ENCODE measurements at places on chromosomes 2 and 18.

DNA sequence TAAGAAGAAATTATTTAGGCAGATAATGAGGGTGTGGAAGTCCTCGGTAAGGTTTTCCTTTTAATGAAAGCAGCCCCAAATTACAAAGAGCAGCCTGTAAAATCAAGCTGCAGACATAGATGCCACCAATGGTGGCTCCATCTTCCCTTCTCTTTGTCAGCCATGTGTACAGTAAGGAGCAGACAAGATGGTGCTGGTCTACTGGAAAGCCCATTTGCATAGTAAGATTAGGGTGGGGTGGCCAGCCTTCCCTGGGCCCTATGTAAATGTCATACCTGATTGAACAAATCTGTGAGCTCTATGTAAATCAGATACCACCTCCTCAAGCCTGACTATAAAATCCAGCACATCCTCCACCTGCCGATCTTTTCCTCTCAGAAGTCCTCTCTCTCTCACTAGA is 154.4 kb upstream of the SERTAD2 start:
- DNase-seq: no peak

DNA sequence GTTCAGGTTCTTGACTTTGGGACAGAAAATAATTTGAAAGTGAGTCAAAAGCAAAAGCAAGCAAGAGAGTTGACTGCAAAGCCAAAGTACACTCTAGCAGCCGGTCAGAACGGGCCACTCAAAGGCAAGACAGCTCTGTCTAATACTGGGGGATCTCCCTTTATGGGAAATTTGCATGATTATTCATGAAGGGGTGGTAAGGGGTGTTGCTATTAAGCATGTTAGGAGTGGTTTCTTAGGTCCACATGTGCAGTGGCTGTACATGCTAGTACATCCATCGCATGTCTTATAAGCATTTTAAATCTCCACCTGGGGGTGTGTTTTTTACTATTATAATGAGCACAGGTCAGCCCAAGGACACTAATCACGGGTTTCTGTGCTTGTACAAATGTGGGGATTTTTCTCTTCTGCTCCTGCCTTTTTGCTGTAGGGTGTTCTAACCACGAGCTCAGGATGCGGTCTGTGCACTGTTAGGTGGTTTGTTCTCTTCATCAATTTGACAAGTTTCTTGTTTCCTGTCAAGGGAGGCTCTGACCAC is 60.2 kb upstream of the SPP2 start:
- no peak for DNase-seq

DNA sequence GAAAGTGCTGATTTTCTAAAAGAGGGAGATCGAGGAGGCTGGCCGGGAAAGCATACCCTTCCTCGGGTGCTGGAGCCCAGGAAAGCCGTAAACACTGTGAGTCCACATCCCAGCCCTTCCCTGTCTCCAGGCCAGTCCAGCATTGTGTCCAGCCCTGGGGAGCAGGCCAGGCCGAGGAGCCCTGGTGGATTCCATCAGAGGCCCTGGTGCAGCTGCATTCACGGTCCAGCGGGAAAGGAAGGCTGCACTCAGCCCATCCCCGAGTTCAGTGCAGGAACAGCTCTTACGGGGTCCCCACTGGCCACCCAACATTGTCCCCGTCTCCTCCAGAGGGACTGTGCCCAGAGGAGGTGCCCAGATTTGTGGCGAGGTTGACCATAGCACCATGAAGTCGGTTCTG is 218.6 kb downstream of the KLHL29 start:
- DNase-seq: no peak

- peak; percentile 3 for DNase-seq
These were observed 21.9 kb upstream of the EXOC6B start for GRCh38 chr2:72847534-72848315.

- DNase-seq: peak; percentile 50
These were observed 69.3 kb upstream of the SLC16A14 start for GRCh38 chr2:230137902-230138539.

DNA sequence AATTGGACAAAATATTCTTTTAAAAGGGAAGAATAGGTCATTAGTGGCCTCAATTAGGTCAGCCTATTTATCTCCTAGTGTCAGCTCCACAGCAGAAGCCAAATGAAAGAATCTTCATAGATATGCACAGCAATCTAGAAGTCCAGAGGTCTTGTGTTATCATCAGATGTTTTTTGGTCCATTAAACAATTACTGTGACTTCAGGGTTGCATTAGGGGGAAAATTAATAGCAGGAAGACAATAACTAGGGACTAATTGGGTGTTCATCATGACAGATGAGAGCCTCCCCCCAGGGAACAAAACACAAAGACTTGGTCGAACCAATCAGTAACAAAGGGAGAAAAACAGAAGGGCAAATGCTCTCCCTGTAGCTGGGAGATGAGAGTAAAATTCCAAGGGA is 264.7 kb downstream of the PTH2R start:
- DNase-seq: no peak

DNA sequence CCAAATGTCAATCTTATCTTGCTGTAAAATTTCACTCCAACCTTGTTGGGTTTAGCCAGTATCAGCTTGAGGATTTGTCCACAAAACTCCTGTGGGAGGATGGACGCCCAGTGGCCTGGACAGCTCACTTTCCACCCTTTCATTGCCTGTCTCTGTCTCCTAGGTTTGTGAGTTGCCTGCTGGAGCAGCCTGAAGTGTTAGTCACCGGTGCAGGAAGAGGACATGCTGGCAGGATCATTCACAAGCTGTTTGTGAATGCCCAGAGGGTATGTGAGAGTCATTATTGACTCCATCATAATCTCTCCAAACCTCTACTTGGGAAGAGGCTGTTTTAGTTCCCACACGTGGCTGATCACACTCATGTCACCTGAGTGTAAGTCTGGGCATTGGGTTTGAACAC is 112.3 kb downstream of the RAB3GAP1 start:
- DNase-seq: no peak

DNA sequence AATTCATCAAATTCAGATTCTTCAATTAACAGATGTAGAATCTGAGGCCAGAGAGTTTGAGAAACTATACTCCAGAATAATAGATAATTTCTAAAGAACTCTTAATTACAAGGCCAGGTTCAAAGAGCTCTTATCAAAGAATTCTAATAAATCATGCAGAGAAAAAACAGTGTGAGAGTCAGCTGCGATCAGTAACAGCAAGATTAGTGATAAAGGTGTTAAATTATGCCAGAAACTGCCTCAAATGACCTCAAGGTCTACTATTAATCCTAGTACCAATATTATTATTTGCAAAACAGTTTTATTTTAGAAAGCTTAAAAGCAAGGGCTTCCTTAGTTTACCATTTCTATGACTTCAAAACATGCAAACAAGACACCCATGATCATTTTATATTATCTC is 215.3 kb downstream of the GCA start:
- no peak for DNase-seq
